A673 (cell line): ENCODE measurements at places on chromosomes 6 and 20.

DNA sequence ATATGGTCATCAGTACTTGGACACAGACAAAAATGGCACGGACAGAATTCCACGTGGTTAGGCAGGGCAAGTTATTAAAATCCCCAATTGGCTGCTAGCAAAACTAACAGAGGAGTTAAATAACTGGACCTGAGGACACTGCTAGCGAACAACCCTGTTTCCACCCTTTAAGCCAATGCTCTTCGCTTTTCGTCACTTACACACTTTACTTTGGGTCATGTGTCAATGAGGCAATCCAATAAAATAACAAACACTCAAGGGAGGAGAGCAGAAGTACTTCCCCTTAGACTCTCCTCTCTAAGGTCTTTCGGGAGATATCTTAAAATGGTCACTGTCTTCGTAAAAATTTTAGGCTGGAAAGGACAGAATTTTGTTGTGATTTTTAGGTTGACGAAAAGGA, 68.6 kb downstream of the LCA5 start:
- no peak for DNase-seq

- no peak for DNase-seq
Measured at GRCh38 chr6:65170273-65170672, 536.8 kb downstream of the EYS start.

GRCh38 chr6:140987364-140988155, 1145.2 kb upstream of the GJE1 start:
- DNase-seq, result peak; percentile 62

DNA sequence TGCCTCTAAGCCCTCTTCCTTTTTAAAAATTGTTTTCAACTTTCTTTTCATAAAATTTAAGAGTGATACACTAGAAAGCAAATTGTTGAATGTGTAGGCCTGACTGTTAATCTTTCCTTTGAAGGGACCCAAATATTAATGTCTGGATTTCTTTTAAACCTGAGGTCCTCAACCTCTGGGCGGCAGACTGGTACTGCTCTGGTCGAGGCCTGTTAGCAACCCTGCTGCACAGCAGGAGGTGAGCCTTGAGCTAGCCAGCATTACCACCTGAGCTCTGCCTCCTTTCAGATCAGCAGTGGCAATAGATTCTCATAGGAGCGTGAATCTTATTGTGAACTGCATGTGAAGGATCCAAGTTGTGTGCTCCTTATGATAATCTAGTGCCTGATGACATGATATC, 191.2 kb downstream of the MANEA start:
- no peak for DNase-seq

- DNase-seq, result no peak
Measured at GRCh38 chr6:69875715-69876114, 9.4 kb downstream of the COL19A1 start.

GRCh38 chr6:72969666-72970065, 255.6 kb downstream of the KHDC1L start:
- DNase-seq, result no peak

GRCh38 chr20:32300647-32301046, 23.2 kb downstream of the KIF3B start:
- DNase-seq, result no peak
